ENCODE measurements at places on chromosomes 2 and 18. TPM values are rescaled to one million over a fixed set of nuclear protein-coding genes. Genes with fewer than 3 reads are reported as not detected.
A peak's percentile ranks its signal among the peaks of the same experiment; 100 is the strongest.

- DNase-seq, result no peak
Observed at GRCh38 chr2:28247290-28247689, 145.4 kb upstream of the FOSL2 start.

Gene IL1R1
- total RNA-seq, result 87.9 TPM

Gene IL18RAP
- not detected for total RNA-seq

- peak; percentile 68 for DNase-seq
Observed at GRCh38 chr18:49238433-49239042, 221.9 kb downstream of the DYM start.

DNA sequence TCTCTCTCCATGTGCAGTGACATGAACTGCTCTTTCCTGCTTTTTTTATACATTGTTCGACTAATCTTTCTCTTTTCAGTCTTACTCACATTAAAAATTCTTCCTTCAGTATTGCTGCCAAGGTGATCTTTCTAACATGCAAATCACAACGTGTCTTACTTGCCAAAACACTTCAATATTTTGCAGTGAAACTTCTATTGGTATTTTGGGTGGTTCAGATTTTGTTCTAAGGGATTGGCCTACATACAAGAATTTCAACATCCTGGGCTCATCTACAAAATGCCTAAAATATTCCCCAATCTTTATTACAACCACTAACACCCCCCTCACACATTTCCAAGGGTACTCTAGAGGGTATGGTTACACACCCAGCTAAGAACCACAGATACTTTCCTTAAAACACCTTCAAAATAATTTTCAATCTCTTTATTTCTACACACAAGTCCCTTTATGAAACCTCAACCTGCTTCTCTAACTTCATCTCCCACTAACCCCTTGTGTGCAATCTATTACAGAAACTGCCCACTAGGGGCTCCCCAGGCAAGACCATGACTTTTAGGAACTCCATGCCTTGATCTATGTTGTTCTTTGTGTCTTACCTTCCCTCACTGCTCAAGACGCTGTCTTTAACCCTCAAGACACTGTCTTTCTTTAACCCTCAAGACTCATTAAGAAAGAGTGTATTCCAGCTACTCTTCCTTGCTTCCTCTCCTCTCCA is 50.9 kb downstream of the COL3A1 start:
- peak; percentile 55 for DNase-seq

GRCh38 chr18:75269124-75269680 is 58.6 kb downstream of the TSHZ1 start:
- no peak for DNase-seq

GRCh38 chr2:231601356-231602229 is 8.9 kb downstream of the TEX44 start:
- DNase-seq, result peak; percentile 88

- peak; percentile 37 for DNase-seq
Observed at GRCh38 chr2:235162082-235162836, 210.4 kb downstream of the SH3BP4 start.

Gene TBR1
- total RNA-seq, result 0.97 TPM

Gene TLX2
- not detected for total RNA-seq

- DNase-seq, result no peak
Observed at GRCh38 chr18:35731701-35732100, 150.2 kb downstream of the GALNT1 start.

Gene IL1RN
- not detected for total RNA-seq

Gene TRIM43
- total RNA-seq, result not detected

Gene ASB3
- 23.0 TPM for total RNA-seq

- no peak for DNase-seq
Observed at GRCh38 chr2:179770029-179770428, 91.4 kb downstream of the ZNF385B start.

Gene DNAJC27
- 1.3 TPM for total RNA-seq

DNA sequence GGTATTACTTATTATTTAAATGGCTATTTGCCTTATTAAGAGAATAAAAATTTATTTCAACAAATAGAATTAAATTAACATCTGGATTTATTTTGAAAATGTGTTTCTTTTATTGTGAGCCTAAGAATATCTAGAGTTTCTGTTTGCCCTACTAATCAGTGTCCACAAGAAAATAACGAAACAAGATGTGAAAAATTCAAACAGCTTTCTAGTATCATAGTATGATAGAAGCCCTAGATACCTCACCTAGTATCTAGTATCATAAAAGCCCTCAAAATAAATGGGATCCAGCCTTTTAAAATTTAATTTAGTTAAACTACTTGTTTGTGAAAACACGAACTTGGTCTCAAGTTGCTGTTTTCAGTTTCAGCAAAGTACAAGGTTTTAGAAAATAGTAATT is 13.7 kb upstream of the SLC40A1 start:
- DNase-seq, result no peak

DNA sequence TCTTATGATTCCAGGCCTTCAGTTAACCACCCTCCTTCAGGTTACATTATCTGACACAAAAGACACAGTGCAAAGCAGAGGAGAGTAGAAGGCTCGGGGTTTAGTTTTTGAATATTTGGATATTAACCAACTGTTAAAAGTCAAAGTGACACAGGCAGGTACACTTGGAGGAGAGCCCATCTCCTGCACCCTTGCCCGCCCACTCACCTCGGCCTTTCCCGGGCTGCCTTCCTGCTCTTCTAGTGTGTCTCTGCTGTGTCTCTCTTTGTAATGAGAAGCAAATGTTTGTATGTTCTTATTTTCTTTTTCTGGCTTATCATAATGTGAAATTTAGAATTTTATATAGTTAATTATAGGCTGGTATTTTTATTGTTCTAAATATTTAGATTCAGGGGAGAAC is 35.1 kb downstream of the ZNF236 start:
- DNase-seq, result no peak

GRCh38 chr18:77321823-77322805 is 72.5 kb downstream of the GALR1 start:
- no peak for DNase-seq

- peak; percentile 3 for DNase-seq
Observed at GRCh38 chr2:189702071-189702470, 27.6 kb downstream of the ANKAR start.

Gene ASPRV1
- total RNA-seq, result under 0.01 TPM

Gene LIMS3
- total RNA-seq, result 3.9 TPM

- DNase-seq, result peak; percentile 93
Observed at GRCh38 chr2:28391564-28392296, 928 bp upstream of the FOSL2 start.

Gene FNDC4
- 24.2 TPM for total RNA-seq

GRCh38 chr2:105768961-105769452 is 24.3 kb downstream of the NCK2 start:
- peak; percentile 58 for DNase-seq

All from GM23248 (cell line).